Germinal center (tissue), 1 donor: ENCODE measurements at places on chromosomes 5 and 9.
A peak's percentile ranks its signal among the peaks of the same experiment; 100 is the strongest.

DNA sequence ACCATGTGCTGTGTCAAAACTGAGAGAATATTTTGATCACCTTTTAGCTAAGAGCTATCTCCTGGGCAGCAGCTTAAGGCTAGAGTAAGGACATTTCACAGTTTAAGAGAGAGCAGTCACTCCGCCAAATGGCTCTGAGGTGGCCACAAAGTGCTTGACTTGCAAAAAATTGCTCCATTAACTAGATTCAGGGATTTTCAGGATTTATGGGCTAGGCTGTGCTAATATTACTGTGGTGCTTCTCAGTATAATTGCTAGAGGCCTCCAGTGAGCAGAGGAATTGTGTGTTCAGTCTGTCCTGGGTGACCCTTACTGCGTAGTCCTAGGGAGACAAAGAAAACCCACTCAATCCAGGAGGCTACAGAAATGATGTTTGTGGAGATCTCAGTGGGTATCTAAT, 65.2 kb downstream of the PALM2AKAP2 start:
- no peak for DNase-seq

DNA sequence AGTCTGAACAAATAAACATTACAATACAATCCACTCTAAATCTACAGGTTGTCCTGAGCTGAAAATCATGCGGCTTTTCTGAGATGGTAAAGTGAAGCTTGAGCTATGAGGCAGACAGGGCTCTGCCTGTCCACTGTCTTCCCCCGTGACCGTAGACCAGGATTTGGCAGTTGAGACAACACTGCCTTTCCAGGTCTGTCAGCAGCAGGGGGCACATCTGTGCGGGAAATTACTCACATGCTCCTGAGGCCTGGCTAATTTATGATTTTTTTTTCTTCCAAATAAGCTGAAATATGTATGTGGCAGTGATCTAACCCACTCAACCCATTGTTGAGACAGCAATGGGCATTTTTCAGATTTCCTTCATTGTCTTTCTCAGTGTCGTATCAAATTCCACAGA, 307.9 kb downstream of the FBXL7 start:
- DNase-seq, result no peak

DNA sequence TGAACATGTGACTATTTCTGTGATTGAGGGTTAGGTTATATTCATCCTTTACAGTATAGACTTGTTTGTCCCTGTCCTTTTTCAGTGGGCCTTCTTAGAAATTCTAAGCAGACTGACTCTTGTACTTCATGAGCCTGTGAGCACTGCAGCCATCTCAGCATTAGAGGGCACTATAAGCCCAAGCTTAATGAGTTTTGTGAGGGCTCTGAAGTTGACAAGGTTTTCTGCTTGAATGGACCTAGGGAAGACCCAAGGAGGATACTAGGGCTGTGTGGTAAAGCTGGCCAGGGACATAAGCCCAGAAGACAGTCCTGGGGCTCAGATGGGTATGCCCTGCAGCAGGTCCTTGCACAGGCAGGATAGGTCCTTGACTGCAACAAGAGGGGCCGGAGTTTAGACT, 126.5 kb downstream of the MRPS30 start:
- no peak for DNase-seq

GRCh38 chr9:131584858-131585257, 39.5 kb downstream of the PRRT1B start:
- DNase-seq, result no peak

GRCh38 chr9:91187965-91188344, 173.8 kb downstream of the AUH start:
- no peak for DNase-seq

- no peak for DNase-seq
Measured at GRCh38 chr9:124297551-124297901, 39.8 kb downstream of the NEK6 start.

GRCh38 chr5:7816535-7816901, 34.4 kb downstream of the CFAP90 start:
- no peak for DNase-seq

DNA sequence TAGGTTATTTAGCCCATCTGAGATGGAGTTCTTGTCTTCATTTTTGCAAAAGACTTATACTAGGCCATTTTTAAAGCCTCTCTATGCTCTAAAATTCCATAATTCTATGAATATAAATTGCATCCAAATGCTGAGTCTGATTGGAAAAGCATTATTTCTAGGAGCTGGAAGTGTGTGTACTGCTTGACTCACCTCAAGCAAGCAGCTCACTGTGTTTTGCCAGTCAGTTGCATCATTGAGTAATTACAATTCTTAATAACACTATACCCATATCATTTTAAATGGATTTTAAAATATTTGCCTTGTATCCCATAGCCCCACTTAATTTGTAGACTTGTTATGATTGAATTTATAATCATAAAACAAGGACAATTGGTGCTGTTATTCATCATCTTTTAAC, 161.0 kb downstream of the PAM start:
- DNase-seq, result no peak

DNA sequence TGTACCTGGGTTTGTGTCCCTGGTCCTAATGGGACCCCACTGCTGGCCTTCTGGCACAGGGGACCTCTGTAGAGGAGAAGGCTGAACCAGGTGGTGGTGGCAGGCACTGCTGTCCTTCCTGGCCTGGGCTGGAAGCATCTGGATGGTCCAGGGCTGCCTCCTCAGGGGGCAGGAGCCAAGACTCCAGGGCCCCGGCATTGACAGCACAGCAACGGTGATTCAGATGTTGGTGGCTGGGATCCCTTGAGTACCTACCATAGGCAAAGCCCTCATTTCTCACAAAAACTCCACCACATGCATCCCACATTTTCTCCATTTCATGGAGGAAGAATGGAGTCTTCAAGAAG, 15.0 kb downstream of the FGD3 start:
- no peak for DNase-seq

GRCh38 chr9:90044710-90045151, 439.9 kb downstream of the GADD45G start:
- DNase-seq, result no peak

DNA sequence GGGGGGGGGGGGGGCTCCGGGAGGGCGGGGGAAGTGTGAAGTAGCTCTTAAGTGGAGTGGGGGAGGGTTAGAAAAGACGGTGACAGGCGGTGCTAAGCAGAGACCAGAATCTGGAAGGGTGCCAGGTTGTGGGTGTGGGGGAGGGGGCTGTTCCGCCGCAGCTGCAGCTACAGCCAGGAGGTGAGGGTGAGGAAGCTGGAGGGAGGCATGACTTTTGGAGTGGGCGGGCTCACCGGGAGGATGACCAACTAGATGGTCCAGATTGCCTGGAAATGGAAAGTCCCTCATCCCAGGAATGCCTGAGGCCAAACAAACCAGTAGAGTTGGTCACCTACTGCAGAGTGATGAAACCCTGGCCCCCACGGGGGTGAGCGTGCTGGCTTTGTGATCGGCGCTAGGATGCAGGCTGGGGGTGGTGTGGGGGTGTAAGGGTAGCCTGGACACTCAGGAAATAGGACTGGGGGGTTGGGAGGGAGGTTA, 158.1 kb upstream of the SHB start:
- DNase-seq, result no peak

- no peak for DNase-seq
Measured at GRCh38 chr9:88997646-88998045, 6.4 kb downstream of the S1PR3 start.

DNA sequence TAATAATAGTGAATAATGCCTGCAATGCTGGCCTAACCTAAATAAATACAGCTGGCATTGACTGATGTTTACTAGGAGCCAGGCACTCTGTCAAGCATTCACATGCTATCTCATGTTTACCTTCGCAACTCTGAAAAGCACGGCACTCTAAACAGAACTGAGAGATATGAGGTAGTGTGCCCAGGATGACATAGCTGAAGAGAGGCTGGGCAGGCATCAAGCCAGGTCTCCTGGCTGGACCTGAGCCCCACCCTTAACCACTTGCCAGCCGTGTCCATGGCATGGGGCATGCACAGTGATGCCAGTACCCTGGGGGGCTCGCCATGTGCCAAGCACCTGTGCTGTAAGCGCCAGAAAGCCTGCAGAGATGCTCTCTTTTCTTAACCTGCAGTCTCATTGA, 119.4 kb upstream of the MVB12B start:
- DNase-seq, result no peak

GRCh38 chr9:130331573-130331972, 66.0 kb downstream of the HMCN2 start:
- DNase-seq, result no peak

- no peak for DNase-seq
Measured at GRCh38 chr5:61666064-61666621, 334.1 kb downstream of the ZSWIM6 start.

GRCh38 chr5:73322437-73323076, 126.0 kb downstream of the FOXD1 start:
- DNase-seq, result no peak

DNA sequence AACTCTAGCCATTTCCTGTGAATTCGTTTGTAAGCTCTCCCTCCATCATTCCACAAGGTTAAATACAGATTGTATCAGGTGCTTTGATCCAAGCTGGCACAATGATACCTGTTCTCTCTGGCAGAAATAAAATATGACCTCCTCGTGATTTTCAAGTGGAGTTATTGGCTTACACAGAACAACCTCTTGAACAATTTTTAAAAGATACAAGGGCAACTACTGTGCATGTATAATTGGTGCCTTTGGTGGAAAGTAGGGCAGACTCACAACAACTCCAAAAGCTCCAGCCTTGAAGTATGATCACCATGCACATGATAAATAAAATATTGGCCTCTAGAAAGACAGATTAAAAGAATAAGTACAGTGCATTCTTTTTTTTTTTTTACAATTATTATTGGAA, 106.0 kb downstream of the SEMA6A start:
- no peak for DNase-seq

GRCh38 chr5:127324756-127325155, 34.2 kb downstream of the MEGF10 start:
- no peak for DNase-seq

- peak; percentile 4 for DNase-seq
Measured at GRCh38 chr5:140840978-140841962, at the start of gene PCDHA8. Gene PCDHA8, plus strand, starts transcription at chr5:140841187. Its CDS starts 135 bp downstream, at chr5:140841322.

DNA sequence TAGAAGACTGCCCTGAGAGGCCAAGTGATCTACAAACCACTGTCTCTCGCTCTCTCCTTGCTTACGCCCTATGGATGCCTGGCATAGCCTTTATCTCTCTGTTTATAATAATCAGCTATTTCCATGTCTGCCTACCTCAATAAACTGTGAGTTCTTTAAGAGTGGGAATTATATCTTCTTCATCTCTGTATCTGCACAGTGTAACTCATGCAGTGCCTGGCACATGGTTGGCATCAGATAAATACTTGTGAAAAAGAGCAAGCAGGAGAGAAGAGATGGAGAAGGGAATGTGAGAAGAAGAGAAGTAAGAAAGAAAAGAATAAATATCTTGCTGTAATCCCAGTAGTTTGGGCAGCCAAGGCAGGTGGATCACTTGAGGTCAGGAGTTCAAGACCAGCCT, 94.6 kb upstream of the TNPO1 start:
- DNase-seq, result no peak

DNA sequence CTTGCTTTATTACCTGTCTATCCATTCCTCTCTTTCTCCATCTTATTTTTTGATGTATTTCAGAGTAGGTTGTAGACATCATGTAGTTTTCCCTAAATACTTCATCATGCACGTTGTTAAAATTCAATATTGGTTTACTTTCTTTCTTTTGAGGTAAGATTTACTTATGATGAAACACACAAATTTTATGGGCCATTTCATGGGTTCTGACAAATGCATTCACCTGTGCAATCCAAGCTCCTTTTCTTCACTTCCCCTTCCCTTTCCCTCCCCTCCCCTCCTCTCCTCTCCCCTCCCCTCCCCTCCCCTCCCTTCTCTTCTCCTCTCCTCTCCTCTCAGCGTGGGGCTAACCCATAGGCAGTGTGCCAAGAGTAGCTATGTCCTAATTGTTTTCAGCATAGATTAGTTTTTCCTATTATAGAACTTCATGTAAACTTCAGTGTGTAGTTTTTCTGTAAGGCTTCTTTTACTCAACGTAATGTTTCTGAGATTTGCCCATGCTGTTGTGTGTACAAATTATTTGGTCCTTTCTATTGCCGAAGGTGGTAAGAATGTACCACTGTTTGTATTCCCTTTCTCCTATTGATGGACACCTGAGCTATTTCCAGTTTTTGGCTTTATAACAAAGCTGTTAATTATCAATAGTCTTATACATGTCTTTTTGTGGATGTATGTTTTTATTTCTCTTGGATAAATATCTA, 92.9 kb upstream of the CLINT1 start:
- DNase-seq, result no peak

DNA sequence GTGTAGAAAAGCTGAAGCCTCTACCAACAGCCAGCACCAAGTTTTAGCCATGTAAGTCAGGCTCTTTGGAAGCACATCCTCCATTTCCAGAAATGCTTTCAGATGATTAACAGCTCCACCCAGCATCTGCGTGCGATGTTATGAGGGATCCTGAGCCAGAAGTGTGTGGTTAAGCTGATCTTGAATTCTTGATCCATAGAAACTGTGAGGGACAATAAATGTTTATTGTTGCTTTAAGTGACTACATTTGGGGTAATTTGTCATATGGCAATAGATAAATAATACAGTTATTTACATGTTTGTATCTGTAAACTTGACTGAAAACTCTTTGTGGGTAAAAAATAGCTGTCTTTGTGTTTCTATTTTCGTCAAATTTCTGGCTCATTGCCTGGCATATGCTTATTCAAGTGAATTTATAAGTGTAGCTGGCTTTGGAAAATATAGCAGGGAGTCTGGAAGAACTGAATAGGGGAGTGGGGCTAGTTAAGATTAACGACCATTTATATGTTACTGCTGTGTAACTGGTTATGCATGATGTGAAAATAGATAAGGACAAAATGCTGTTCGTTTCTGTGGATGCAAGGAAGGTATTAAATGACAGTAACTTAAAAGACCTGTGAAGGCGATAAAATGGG, 234.1 kb downstream of the LRRC70 start:
- no peak for DNase-seq
